Activated CD4-positive, alpha-beta T cell treated with anti-CD3 and anti-CD28 coated beads, Interleukin-2, amount 50 U/mL, for 24 hours (primary cell): ENCODE measurements at places on chromosomes 13 and 19.

DNA sequence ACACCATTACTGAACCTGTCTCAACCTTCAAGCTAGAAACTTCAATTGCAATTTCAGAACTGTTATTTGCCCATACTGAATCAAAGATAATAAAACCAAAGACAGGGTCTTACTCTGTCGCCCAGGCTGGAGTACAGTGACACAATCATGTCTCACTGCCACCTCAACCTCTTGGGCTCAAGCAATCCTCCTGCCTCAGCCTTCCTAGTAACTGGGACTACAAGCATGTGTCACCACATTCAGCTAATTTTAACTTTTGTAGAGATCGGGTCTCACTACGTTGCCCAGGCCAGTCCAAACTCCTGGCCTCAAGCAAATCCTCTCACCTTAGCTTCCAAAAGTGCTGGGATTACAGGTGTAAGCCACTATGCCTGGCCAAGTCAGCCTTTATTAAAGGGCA lies 143.4 kb downstream of the DIAPH3 start:
- no peak for DNase-seq

GRCh38 chr13:101916108-101916774 lies 463.8 kb downstream of the ITGBL1 start:
- DNase-seq = no peak

GRCh38 chr19:39401549-39402345 lies 4.9 kb upstream of the ZFP36 start:
- peak; percentile 69 for DNase-seq

DNA sequence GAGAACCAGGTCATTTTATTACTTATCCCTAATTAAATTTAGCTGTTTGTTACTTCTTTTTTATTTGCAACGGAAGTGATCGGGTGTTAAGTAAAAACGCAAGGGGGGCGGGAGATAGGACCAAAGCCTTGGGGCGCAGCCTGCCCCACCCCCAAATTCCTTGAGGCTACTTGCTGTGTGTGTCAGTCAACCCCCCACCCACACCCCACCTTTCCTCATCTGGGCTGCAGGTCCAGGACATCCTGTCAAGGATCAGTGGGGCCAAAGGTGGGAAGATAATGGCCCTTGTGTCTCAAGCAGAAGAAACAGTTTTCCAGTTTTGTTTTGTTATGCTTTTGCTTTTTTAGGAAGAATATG lies 1.2 kb upstream of the FOXO1 start:
- no peak for DNase-seq

DNA sequence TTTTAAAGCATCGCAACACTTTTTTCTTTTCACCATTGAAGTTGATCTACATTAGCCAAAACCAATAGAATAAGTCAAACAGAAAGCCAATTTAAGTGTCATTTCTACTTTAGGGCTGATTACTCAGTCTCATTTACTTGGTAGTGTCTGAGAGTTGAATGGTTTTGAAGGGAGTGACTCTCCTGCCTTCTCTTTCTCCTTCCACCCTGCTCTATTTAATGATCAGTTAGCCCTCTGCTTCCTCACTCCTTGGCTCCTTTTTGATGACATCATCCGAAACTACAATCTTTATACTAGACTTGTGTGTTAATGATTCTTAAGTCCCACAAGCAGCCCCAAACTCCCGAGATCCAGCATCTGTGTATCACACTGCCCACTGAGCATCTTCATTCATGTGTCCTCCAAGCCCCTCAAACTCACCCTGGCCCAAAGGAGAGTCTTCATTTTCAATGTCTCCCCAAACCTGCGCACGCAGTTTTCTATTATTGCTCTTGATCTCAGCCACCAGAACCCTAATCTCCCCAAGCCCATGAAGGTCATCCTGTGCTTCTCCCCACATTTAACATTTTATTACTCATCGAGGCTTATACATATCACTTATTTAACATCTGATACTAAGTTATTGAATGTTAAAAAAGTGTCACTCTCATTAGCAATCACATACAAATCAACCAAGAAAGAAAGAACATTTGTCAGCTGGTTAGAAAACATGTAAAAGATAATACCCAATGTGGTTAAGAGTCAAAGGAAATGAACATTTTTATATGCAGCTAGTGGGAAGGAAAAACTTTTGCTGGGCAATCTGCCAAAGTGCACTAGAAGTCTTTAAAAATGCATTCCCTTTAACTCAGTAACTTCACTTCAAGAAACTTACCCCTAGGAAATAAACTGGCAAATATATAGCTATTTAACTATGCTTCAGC lies 32.2 kb upstream of the ARGLU1 start:
- DNase-seq = no peak

- DNase-seq = no peak
Measured at GRCh38 chr13:90493667-90494066, 853.8 kb upstream of the MIR17HG start.

GRCh38 chr13:97189928-97190327 lies 32.2 kb upstream of the MBNL2 start:
- no peak for DNase-seq

DNA sequence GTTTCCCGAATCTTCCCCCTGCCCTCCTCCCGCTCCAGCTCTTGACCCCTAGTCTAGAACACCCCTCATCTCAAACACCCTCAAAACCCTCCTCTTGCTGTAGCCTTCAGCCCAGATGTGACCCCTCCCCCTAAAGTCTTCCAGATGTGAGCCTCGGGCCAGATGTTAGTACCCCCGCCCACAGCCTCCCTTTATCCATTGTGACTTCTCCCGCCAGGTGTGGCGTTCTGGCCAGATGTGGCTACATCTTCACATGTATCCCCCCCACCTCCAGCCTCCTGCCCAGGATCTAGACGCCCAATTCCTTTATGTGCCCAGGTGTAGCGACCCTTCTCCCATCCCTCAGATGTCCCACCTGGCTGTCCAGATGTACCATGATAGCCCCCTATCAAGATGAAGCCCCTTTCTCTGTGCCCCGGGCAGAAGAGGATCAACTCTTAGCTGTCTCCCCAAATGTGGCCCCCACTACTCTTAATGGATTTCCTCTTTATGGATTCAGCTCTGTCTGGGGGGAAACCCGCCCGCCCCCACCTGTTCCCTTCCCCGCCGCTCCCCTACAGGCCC lies 517 bp upstream of the LTBP4 start:
- no peak for DNase-seq

DNA sequence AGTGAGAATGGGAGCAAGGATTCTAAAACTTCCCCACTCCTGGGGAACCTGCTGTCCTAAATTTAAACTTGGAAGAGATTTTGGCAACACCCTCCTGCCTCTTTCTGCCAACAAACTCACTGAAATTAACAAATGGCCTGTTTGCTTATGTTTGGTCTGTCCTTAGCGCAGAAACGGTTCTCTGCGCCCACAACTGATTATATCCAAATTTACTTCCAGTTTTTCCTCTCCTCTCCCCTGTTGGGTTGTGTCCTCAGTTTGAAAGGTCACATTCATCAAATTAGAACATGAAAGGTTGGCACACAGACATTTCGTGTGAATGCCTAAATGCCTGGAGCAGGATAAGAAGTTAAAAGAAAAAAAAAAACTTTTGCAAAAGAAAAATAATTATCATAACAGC lies 56.4 kb upstream of the MRI1 start:
- no peak for DNase-seq

GRCh38 chr19:3969435-3970312 lies 1.2 kb downstream of the DAPK3 start:
- DNase-seq = no peak

GRCh38 chr13:28181413-28181812 lies 43.1 kb downstream of the PAN3 start:
- DNase-seq = no peak

DNA sequence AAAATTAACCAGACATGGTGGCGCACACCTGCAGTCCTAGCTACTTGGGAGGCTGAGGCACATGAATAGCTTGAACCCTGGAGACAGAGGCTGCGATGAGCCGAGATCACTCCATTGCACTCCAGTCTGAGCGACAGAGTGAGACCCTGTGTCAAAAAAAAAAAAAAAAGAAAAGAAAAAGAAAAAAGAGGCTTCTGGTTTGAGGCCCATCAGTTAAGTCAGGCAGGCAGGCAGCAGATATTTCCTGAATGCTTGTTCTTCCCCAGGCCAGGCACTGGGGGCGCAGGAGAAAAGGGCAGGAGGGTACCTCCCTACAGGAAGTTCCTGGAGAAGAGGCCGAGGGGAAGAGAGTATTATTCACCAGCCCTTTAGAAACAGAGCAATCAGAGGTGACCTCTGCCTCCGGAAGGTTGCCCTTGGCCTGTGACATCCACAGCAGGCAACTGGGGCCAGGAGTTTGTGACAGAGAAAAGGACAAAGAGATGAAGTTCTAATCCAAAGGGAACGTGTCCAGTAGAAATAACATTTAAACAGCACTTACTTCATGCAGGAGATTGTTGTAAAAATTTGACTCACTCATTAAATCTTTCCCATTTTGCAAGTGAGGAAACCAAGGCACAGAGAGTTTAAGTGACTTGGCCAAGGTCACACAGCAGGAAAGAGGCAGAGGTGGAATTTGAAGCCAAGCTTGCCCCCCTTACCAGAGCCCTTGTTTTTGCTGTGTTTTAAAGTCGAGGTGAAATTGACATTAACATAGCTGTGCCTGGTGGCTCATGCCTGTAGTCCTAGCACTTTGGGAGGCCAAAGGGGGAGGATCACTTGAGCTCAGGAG lies 4.3 kb upstream of the RLN3 start:
- no peak for DNase-seq

GRCh38 chr13:98445340-98446233 lies 131.3 kb downstream of the STK24 start:
- DNase-seq = peak; percentile 71

- no peak for DNase-seq
Measured at GRCh38 chr19:30512176-30513081, 140.2 kb downstream of the ZNF536 start.

GRCh38 chr19:13770013-13770635 lies 4.1 kb upstream of the C19orf53 start:
- DNase-seq = no peak

GRCh38 chr19:7871437-7872305 lies 2.5 kb downstream of the PRR36 start:
- peak; percentile 70 for DNase-seq

- no peak for DNase-seq
Measured at GRCh38 chr13:113845723-113846635, 17.9 kb downstream of the GAS6 start.

DNA sequence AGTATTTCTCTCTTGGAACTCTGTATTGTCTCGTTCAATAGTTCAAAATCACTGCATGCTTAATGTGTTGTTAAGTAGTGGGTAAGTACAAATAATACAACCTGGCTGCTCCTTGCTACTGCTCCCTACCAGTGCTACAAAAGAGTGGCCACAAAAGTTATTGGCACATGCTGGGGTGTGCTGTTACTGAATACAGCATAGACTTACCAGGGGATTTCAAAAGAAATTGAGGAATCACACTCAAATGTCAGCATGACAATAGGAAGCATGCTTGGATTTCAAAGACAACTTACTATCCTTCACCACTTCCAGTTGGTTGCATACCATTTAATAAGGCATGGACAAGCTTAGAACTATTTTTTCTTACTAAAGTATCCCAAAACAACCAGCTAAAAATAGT lies 1041.3 kb upstream of the SPRY2 start:
- DNase-seq = no peak

GRCh38 chr19:31352296-31352781 lies 3.1 kb upstream of the TSHZ3 start:
- no peak for DNase-seq

DNA sequence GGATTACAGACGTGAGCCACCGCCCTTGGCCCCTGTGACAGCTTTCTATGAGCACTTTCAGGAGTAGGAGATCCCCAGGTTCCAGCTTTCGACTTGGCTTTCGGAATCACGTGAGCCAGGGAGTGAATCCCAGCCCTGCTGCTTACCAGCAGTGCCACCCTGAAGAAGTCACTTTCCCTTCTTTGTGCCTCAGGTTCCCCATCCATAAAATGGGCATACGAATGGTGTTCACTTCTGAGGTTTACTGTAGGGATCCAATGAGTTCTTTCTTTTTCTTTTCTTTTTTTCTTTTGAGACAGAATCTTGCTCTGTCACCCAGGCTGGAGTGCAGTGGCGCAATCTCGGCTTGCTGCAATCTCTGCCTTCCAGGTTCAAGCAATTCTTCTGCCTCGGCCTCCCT lies 4.3 kb upstream of the HOMER3 start:
- no peak for DNase-seq

DNA sequence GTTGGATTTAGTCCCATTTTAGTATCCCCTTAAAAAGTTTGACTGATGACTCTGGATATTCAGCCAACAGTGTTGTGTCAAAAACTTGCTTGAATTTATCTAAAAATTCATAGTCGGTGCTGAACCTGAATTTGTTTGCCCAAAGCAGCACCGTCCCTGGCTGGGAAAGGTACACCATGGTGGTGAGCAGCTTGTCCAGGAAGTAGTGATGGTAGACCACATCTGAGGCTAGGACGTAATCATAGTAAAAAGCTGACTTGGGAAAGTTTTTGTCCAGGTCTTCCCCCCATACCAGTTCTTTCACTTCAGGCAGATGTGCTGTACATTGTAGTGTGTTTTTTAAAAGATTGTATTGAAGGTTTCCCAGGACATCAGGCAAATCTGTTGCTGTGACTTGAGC lies 8.8 kb downstream of the METTL21C start:
- DNase-seq = no peak

DNA sequence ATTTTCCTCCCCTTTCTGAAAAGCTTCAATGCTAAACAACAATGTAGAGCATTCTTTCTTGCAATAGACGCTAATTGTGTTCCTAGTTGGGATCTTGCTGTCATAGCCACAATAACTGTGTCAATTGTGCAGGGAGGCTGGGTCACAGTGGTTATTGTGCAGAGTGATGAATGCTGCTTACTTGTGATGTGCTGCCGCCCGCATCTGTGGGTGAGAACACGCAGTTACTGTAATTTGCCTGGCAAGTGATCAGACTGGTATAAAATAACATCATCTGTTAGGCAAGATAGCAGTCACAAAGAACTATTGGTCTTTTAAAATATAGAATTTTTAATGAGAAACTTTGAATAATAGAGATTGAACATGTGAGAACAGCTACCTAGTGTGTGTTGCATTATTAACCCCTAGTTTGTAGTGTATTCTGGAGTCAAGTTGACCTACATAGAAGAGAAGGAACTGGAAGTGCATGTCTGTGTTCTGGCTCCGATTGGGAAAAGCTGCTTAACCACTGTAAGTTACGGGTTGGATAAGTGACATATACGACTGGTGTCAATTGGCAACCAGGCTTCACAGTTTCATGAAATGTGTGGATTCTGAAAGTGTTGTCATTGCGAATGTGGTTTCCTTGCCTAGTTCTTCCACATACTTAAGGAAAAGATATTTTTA lies 43.6 kb downstream of the SLAIN1 start:
- DNase-seq = no peak

GRCh38 chr13:38191016-38191415 lies 158.6 kb upstream of the UFM1 start:
- no peak for DNase-seq
